ENCODE measurements at places on chromosomes 2 and 18. TPM values are rescaled to one million over a fixed set of nuclear protein-coding genes. Genes with fewer than 3 reads are reported as not detected.

INHBB gene
- total RNA-seq: 3.8 TPM

CXCR4 gene
- total RNA-seq: 9.0 TPM

SERPINB11 gene
- total RNA-seq: not detected

ASPRV1 gene
- total RNA-seq: 0.75 TPM

CTAGE1 gene
- not detected for total RNA-seq

SPC25 gene
- not detected for total RNA-seq

GRCh38 chr18:59570796-59571195, 126.4 kb downstream of the CCBE1 start:
- no peaks in the 10 kb centered on the region for H3K27me3 ChIP-seq
- no peaks in the 10 kb centered on the region for H3K36me3 ChIP-seq
- no peak for DNase-seq
- H3K4me1 ChIP-seq: no peaks in the 10 kb centered on the region
- no peak overlapping the region for H3K4me3 ChIP-seq
- H3K27ac ChIP-seq: peak overlapping the region; percentile 47

GRCh38 chr2:96174251-96175144, 29.3 kb upstream of the DUSP2 start:
- no peaks in the 10 kb centered on the region for H3K36me3 ChIP-seq
- H3K4me3 ChIP-seq: no peak overlapping the region
- peak; percentile 83 for DNase-seq
- H3K27ac ChIP-seq: no peak overlapping the region

- no peak overlapping the region for H3K4me3 ChIP-seq
- H3K4me1 ChIP-seq: no peaks in the 10 kb centered on the region
- no peak overlapping the region for H3K27ac ChIP-seq
- no peaks in the 10 kb centered on the region for H3K36me3 ChIP-seq
Observed at GRCh38 chr2:12897181-12897580, 180.4 kb downstream of the TRIB2 start.

DNA sequence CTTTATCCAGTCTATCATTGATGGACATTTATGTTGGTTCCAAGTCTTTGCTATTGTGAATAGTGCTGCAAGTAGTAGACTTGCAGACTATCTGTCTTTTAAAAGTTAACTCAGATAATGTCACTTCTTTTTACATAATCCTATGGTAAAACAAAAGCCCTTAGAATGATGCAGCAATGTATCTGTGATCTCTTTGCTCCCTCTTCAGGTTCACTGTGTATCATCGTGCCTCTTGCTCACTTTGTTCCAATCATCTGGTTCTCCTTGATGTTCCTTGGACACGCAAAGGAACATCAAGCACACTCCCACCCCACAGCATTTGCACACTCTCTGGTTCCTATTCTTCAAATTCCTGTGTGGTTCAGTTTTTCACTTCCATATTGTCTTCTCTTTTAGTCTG, 472.5 kb upstream of the ZNF804A start:
- H3K36me3 ChIP-seq: no peaks in the 10 kb centered on the region
- no peaks in the 10 kb centered on the region for H3K4me1 ChIP-seq
- no peak overlapping the region for H3K27ac ChIP-seq

GRCh38 chr2:167732326-167732725, 515.1 kb downstream of the STK39 start:
- H3K4me3 ChIP-seq: no peak overlapping the region
- H3K27me3 ChIP-seq: no peaks in the 10 kb centered on the region
- H3K36me3 ChIP-seq: no peaks in the 10 kb centered on the region
- DNase-seq: no peak
- no peak overlapping the region for H3K27ac ChIP-seq

- no peaks in the 10 kb centered on the region for H3K36me3 ChIP-seq
- no peak overlapping the region for H3K4me3 ChIP-seq
- H3K27me3 ChIP-seq: no peaks in the 10 kb centered on the region
Observed at GRCh38 chr2:170235860-170236679, 58.1 kb downstream of the MYO3B start.

GRCh38 chr2:20457661-20458630, 11.1 kb downstream of the RHOB start:
- H3K27ac ChIP-seq: no peak overlapping the region
- H3K4me1 ChIP-seq: no peaks in the 10 kb centered on the region
- DNase-seq: no peak
- H3K27me3 ChIP-seq: no peaks in the 10 kb centered on the region
- H3K4me3 ChIP-seq: no peak overlapping the region

- no peaks in the 10 kb centered on the region for H3K36me3 ChIP-seq
- DNase-seq: no peak
- no peaks in the 10 kb centered on the region for H3K4me1 ChIP-seq
- H3K4me3 ChIP-seq: no peak overlapping the region
Observed at GRCh38 chr18:70840649-70841048, 551.8 kb downstream of the SOCS6 start.

GRCh38 chr18:12011199-12011956, 30.1 kb downstream of the IMPA2 start:
- H3K27ac ChIP-seq: no peak overlapping the region
- H3K4me1 ChIP-seq: peaks cover 19% of the 10 kb centered on the region
- no peak for DNase-seq
- no peak overlapping the region for H3K4me3 ChIP-seq
- H3K27me3 ChIP-seq: no peaks in the 10 kb centered on the region

DNA sequence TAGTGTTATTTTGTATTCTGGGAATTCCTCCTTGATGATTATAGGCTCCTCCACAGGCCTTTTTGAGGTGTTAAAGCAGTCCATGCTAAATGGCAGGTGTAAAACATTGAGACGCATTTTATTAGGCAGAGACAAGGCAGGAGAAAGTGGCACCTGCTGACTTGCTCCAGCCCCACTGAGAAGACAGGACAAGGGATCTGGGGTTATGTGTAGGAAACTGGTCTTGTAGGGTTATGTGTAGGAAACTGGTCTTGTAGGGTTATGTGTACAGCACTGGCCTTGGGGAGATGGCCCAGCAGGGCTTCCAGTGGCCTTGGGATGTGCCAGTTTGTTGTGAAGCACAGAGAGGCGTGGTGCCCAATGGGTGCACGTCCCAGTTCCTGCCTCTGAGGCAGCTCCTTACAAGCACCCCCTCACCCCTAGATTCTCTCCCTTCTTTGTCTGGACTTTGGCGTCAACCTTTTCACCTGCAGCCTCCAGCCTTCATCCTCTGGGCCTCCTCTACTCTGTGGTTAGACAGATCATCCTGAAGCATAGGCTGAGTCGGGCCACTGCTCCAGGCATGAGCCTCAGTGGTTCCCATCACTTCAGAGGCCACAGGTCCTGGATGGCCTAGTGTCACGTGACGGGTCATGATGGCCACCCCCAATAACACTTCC, 921 bp upstream of the FABP1 start:
- no peak overlapping the region for H3K4me3 ChIP-seq
- H3K27ac ChIP-seq: peak overlapping the region; percentile 48
- peaks cover 17% of the 10 kb centered on the region for H3K4me1 ChIP-seq
- H3K27me3 ChIP-seq: no peaks in the 10 kb centered on the region
- no peak for DNase-seq

DNA sequence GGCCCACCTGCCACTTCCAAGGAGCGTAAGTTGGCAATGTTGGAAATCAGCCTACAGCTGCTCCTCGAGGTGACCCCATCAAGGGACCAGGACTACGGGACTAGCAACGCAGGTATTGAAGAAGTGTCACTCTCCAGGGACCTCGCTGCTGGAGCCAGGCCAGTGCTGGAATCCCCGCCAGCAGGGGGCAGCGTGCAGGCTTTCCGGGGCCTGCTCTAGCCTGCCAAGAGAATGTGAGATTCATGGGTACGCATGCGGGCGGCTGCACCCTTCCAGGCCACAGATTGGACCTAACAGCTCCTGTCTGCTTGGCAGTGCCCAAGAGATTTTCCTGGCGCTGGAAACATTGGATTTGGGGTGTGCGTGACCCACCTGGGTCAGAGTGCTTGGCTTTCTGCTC, 182.8 kb upstream of the RAB12 start:
- H3K27me3 ChIP-seq: no peaks in the 10 kb centered on the region
- no peaks in the 10 kb centered on the region for H3K4me1 ChIP-seq
- H3K27ac ChIP-seq: no peak overlapping the region

GRCh38 chr2:47727956-47728355, 55.0 kb upstream of the MSH6 start:
- DNase-seq: no peak
- H3K27me3 ChIP-seq: no peaks in the 10 kb centered on the region
- no peak overlapping the region for H3K27ac ChIP-seq
- no peaks in the 10 kb centered on the region for H3K4me1 ChIP-seq
- H3K4me3 ChIP-seq: no peak overlapping the region
- H3K36me3 ChIP-seq: no peaks in the 10 kb centered on the region

All from liver (tissue), 10 donors.